ENCODE measurements at places on chromosomes 5 and 9. TPM values are rescaled to one million over a fixed set of nuclear protein-coding genes. Genes with fewer than 3 reads are reported as not detected.

LCN12 gene
- total RNA-seq, result 26.6 TPM

MYO10 gene
- 71.7 TPM for total RNA-seq

ARRDC1 gene
- 32.8 TPM for total RNA-seq

RNF208 gene
- 97.8 TPM for total RNA-seq

C5 gene
- total RNA-seq, result 9.5 TPM

OSMR gene
- 6.1 TPM for total RNA-seq

PCDHB14 gene
- total RNA-seq, result 18.9 TPM

ANKRD34B gene
- 0.38 TPM for total RNA-seq

IRF1 gene
- 12.3 TPM for total RNA-seq

NUTM2G gene
- not detected for total RNA-seq

IRX2 gene
- total RNA-seq, result not detected

ZNF883 gene
- 14.3 TPM for total RNA-seq

GABRP gene
- not detected for total RNA-seq

ASB6 gene
- 33.3 TPM for total RNA-seq

SEC24A gene
- 12.5 TPM for total RNA-seq

ZBED3 gene
- 6.3 TPM for total RNA-seq

RALGDS gene
- 180 TPM for total RNA-seq

Measured in dorsolateral prefrontal cortex (tissue), 122 donors.